ENCODE measurements at places on chromosomes 12 and 14.

DNA sequence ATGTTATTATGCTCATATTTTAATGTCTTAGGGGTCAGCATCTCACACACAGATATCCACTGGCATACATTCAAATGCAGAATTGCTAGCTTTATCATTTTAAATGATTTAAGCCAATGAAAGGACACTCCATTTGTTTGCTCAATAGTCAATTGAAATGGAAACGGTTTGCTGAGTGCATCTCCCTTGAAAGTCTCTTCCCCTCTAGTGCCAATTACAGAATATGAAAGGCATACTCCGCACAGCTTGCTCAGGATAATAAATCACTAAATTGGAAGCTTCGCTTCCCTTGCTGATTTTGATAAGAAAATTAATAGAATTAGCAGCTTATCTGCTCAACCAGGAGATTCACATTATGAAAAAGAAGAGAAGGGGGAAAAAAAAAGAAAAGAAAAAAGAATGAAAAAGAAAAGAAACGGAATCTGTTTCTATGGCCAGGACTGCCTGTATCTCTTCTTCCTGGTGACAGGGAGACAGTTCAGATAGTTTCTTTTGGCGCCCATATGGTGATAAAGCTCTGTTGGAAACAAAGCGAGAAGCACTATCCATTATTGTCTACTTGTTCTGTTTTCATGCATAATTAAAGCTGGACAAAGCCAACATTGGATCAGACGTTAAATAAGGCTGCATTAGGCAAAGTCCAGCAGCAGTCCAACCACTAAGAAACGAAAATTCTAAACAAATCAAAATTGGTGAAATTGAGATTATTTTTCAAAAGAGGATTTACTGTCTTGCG, 225.0 kb downstream of the GXYLT1 start:
- DNase-seq, result no peak

GRCh38 chr12:121089813-121090430, 42.8 kb upstream of the P2RX7 start:
- no peak for DNase-seq

DNA sequence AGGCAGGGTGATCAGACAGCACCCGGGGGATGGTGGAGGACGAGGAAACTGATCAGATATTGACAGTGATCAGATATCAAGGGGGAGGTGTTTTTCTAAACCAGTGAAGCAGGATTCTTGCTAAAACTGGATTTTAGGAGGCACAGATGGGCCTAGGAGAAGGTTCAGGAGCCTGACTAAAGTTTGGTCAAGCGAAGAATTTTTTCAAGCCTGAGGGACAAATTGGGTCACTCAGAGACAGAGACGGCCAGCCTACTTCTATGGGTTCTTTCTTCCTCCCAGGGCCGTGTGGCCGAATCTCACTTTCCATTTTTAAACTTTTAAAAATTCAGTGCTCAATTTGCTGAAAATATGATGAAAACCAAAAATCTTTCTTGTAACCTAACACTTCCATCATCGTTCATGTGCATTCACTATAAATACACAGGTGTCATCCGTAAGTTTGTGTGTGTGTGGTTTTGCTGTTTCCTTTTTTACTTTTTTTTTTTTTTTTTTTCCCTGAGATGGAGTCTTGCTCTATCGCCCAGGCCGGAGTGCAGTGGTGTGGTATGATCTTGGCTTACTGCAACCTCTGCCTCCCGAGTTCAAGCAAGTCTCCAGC, 68.5 kb downstream of the RIN3 start:
- no peak for DNase-seq

- no peak for DNase-seq
These were observed 488.4 kb downstream of the BCAT1 start for GRCh38 chr12:24460506-24460905.

DNA sequence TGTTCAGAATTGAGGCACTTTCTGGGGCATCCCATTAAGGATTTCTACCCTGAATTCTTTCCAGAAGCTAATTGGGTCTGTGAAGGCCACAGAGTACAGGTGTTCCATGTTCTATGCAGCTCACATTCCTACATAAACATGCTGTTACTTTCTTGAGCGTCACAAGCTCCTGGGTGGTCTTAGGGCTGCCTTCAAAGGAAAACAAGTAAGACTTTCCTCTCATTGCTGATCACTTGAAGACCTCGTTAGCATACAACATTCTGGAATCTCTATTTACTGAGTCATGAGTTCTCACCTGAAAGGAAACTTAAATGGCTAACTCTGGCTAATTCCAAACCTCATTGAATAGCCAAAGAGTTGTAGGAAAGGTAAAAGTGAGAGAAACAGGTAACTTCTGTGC, 63.0 kb upstream of the HMGA2 start:
- no peak for DNase-seq

DNA sequence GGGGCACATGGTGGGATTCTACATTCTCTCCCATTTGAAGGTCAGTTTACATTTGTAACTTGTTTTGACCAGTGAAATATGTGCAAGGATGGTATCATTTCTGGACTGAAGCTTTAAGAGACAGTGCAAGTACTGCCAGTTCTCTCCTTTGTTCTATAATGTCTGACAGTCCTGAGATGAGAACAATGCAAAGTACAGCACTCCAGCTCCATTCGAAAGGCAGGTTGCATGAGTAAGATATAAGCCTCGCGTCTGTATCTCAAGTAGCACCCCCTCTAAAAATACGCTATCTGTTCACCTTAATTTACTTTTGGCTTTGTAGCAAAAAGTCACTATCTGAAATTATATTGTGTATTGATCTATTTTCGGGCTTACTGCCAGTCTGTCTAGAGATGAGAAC, 1122.2 kb upstream of the TMEM132C start:
- DNase-seq, result no peak

DNA sequence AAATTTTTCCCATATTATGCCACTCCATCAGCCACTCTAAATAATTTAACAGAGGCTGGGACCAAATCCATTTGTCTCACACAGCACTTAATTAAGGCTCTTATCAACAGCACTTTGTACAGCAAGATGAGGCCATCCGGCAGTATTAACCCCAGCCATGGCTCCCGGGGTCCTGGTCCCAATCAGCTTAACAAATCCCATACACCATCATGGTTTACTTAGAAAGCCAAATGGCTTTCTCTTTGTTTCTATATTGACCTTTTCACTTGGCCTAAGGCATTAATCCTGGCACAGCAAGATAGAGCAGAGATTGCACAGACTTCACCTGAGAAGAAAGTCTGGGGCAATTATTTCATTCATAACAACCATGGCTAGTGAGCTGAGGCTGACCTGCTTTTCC, 38.6 kb downstream of the SPTSSA start:
- no peak for DNase-seq

Data from stimulated activated CD4-positive, alpha-beta T cell treated with anti-CD3 and anti-CD28 coated beads, Interleukin-1b, Interleukin-23, amount 100 ng/mL, for 4 hours (primary cell).